Islet precursor cell (in vitro differentiated cells): ENCODE measurements at places on chromosomes 6 and 20.

DNA sequence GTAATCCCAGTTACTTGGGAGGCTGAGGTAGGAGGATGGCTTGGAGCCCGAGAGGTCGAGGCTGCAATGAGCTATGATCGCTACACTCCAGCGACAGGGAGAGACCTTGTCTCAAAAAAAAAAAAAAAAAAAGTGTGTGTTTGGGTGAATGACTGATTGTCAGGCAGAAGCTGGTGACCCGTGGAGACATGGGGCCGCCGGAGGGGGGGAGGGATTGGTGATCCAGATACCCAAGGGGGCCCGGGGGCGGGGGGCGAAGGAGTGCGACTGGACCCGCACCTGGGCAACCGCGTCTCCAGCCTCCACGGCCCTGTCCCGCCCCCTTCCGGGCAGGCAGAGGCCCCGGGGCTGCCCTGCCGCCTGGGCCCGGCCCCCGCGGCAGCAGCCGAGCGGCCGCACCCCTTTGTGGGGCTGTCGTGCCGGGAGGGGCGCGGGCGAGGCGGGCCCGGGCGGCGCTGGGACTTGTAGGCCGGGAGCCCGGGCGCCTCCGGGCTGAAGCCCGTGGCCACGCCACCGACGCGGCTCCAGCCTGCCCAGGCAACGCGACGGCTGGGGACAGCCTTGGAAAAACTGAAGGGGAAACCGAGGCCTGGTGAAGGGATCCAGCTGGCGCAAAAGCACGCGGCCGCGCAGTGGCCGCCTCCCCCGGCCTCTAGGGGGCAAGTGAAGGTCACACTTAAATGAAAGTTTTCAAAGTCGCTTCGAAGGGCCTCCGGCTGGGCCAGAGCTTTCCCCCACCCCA, 2.1 kb upstream of the RBM38 start:
- DNase-seq, result peak; percentile 77

DNA sequence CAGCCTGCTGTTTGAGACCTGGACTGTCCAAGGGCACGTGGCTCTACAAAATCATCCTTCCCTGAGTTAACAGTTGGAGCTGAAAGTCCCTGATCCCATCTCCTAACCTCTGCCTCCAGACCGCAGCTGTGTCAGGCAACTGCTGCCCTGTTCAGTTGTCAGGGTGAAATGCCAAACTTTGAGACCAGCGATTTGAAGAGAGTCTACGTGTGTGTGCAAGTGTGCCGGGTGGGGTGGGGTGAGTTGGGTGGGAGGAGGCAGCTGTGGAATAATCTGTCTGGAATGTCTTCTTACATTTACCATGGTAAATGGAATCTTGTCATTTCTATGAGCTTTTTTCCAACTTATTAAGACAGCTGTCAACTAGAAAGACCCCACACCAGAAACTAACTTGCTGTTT, 81.0 kb upstream of the FAM8A1 start:
- DNase-seq, result no peak

DNA sequence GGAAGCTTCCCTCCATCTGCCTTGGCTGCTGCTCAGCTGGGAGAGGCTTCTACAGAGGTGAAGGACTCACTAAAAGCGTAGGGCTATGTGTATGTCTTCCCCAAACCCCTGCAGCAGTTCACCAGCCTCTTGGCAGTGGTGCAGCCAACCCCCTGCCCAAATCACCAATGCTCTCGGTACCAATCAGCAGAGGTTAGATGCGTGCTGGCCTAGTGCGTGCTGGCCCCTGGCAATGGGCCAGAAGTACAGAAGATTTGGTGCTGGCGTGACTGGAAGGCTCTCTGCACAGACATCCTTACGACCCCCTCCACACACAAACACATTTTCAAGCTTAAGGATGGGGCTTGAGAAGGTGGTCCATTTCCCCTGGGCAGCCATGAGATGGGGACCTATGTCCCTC, 79.0 kb downstream of the MRPL14 start:
- no peak for DNase-seq

- DNase-seq, result no peak
Measured at GRCh38 chr6:50681213-50681824, 32.0 kb upstream of the TFAP2D start.

DNA sequence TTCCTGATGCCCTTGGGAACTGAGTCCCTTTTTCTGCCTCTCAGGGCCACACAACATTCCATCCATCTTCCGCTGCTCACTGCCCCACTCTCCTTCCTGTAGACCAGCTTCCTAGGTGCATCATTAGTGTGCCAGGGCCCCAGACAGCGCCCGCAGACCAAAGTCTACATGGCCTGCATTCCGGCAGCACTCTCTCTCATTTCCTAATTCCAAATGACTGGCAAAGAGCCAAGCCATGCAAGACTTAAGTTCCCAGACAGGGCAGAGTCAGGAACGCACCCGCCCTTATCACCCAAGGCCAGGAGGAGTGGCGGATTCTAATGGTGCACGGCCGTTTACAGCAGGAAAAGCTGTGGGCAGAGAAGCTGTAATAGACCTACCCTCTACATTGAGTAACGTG, 159.8 kb upstream of the ARID1B start:
- no peak for DNase-seq

DNA sequence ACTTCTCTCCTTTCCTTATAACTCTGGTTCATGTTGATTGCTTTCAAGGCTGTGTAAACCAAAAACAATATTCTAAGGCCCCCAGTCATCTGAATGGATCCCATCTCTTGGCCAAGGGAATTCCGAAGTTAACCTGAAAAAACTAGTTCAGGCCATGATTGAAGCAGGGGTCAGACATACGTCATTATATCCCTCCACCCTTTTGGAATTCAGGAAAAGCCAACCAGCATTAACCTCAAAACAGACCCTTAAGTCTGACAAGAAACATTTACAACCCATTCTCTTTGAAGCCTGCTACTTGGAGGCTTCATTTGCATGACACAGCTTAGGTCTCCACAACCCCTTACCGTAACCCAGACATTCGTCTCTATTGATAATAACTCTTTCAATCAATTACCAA, 39.7 kb downstream of the SLC26A8 start:
- peak; percentile 55 for DNase-seq

DNA sequence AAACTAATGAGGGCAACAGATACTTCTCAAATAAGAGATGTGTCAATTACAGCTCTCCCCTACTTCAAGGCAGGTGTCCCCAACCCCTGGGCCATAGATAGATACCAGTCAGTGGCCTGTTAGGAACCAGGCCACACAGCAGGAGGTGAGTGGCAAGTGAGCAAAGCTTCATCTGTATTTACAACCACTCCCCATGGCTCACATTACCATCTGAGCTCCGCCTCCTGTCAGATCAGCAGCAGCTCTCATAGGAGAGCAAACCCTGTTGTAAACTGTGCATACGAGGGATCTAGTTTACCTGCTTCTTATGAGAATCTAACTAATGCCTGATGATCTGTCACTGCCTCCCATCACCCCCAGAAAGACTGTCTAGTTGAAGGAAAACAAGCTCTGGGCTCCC, 422.1 kb downstream of the GJA1 start:
- no peak for DNase-seq
